Caki2 (cell line): ENCODE measurements at places on chromosomes 1 and 21.

DNA sequence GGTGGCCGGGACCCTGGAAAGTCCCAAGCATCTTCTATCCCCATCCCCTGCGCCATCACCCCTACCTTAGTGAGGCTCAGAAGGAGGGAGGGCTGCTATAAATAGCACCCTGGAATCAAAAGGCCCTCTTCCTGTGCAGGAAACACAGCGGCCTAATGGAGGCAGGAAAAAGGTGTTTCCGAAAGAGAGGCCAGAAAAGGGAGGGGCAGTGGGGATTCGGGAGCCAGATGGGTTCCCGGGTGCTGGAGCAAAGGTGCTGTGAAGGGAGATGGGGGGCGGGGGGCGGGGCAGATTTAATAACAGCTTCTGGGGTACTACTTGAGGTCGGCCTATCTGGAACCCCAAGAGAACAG, 16.6 kb downstream of the NAV1 start:
- DNase-seq: no peak

DNA sequence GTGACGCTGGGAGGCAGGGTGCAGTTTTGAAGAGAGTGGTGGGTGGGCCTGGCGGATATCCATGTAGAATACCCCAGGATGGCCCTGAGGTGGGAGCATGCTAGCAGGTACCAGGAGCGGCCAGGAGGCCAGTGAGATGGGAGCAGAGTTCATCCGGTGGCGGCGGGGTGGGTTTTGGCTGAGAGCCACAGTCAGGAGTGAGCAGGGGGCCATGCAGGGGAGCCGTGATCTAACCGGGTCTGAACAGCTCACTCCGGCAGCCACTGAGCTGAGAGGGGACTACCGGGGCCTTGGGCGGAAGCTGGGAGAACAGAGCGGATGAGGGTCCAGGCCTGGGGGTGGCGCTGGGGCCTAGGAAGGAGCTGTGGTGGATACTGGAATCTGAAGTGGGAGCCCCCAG, 47.6 kb upstream of the LRP8 start:
- no peak for DNase-seq

DNA sequence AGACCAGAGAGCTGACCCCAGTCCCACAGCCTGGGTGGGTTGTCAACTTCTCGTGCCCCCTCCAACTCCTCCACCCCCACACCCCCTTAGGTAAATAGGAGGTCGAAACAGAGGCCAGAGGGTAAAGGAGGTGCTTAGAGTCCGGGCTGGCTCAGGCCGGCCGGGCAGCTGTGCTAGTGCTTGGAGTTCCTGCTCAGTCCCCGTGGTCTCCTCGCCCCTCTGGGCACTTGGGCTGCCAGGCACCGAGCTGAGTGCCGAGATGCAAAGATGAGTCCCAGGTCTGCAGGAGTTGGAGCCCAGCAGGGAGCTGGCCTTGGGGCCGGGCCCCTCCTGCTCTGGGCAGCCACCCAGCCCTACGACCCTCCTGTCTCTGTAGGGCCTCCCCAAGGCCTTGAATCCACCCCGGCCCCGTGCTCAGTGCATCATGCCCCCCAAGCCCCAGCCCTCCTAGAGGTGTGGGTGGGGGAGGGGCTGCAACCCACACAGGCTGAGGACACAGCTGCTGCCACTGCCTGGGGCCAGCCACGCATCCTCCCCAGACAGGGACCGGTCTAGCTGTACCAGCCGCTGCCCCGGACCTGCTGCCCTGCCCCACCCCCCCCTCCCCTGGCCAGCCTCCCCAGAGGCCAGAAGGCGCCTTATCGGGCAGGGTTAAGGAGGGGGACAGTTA, 1.9 kb downstream of the SMIM1 start:
- DNase-seq: no peak

DNA sequence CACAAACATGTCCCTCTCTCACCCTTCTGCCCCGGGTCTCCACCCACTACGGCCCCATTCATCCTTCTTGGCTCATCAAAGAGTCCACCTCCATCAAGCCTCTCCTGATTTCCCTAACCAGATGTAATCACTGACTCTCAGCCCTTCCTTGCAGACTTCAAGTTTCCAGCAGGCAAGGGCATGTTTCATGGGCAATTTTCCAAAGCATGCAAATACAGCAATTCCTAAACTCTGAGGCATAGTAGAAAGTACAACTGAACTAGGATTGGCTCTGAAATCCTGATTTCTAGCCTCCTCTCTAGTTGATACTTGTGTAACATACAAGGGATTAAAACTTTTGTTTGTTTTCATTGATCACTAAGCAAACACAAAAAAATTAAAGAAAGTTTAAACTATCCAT, 109.1 kb upstream of the GADD45A start:
- no peak for DNase-seq

DNA sequence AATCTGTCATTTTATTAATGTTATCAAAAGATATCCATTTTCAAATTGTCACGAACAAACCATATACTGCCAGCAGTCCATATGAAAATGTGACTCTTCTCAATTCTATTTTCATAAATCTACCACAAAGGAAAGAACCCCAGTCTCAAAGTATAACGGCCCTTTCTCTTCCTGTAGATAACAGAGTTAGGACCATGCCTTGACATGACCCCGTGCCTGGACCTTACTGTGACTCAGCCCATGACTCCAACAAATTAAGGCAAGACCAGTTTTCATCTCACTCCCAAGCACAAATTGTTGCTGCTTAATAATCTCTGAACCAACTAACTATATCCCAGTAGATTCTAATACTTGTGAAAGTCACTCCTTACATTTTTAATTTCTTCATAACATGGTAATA, 124.4 kb upstream of the NFIA start:
- DNase-seq: no peak

DNA sequence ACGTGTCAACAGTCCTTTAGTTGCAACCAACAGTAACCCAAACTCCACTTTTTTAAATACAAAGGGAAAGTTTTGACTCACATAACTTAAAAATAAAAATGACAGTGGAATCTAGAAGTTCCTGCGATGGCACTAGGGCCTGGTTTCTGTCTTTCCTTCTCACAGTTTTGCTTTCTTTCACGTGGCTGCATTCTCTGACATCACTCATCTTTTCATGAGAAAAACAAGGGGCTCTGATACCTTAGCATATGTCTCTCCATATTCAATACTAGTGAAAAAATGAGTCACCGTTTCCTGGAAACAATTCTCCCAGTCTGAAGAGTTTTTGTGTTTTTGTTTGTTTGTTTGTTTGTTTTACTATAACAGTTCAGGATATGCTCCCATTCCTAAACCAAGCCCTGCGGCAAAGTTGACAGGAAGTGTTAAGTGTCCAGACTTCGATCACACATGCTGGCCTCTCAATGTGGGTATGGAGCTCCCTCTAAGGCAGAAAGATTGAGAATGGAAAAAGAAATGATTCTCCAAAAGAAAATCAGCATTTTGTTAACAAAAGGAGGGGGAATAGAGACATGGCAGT, 483.3 kb downstream of the TTLL7 start:
- no peak for DNase-seq

DNA sequence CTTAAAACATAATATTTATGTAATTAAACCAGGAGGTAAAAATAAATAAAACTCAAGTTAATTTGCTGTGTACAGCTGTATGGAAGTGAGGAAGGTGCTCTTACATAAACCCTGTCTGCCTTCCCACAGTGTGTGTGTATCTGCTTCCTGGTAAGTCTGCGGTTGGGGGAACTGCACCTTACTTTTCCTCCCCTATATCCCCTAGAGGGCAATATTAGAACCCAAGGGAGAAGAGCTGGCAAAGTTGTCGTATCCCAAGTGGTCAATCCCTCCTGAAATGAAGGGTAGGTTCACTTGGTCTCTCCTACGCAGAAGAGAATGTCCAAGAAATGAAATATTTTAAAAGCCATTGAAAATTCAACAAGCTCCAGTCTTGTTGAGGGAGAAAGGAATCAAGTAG, 17.8 kb upstream of the JAK1 start:
- DNase-seq: no peak

DNA sequence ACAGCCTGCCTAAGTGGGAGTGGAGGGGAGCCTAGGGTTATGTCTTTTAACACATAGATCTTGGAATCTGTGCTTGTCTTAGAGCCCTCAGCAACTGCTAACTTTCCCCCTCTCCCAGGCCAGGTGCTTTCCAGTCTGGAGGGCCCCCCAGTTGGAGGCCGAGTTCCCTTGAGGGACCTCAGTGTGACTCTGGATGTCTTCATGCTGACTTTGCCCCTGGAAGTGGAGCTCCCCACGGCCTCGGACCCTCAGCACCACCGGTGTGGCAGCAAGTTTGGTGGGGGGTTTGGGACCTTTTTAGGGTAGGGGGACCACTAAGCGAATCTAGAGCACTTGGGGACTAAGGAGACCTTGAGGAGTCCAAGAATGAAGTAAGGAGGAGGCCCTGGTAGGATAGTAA, 22.9 kb downstream of the HYI start:
- DNase-seq: no peak

DNA sequence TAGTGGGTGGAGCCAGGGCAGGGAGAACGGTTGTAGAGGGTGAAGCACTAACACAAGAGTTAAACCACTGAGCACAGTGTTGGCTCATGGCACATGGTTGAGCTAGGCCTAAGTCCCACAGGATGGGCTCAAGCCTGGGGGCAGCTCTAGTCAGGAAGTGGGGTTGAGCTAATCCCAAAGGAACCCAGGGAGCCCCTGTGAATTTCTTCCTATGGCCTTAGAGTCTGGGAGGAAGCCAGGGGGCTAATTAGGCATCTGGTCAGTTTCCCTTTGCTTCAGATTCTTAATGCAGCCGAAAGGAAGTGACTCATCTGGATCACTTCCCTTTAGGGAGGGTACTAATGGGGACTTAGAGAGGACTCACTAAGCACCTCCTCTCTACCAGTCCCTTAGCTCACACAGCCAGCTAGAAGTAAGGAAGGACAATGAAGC, 10.1 kb downstream of the CFAP45 start:
- DNase-seq: peak; percentile 27

DNA sequence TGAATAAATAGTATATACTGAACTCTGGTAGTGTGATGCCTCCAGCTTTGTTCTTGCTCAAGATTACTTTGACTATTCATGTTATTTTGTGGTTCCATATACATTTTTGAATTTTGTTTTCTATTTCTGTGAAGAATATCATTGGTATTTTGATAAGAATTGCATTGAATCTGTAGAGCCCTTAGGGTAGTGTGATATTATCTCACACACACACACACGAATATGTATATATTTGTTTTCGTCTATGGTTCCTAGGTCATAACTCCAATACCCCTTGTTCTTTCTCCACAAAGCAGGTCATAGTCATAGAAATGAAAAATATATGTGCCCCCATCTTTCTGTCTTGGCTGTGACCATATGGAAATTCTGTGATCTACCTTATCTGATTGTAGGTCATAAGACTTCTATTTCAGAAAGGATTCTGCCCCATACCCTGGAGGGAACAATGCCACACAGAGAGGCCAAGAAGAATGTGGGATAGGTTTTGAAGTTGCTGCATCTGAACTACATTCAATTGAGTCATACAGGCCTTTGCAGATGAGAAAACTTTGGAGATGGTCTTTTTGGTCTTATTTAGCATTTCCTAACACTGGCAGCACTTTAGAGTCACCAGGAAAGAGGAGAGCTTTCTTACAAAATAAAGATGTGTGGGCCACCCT, 32.0 kb upstream of the GBP5 start:
- DNase-seq: no peak

- DNase-seq: peak; percentile 10
Measured at GRCh38 chr1:83931658-83932253, 67.2 kb downstream of the TTLL7 start.

GRCh38 chr1:90175490-90176167, 180.7 kb downstream of the ZNF326 start:
- DNase-seq: no peak

DNA sequence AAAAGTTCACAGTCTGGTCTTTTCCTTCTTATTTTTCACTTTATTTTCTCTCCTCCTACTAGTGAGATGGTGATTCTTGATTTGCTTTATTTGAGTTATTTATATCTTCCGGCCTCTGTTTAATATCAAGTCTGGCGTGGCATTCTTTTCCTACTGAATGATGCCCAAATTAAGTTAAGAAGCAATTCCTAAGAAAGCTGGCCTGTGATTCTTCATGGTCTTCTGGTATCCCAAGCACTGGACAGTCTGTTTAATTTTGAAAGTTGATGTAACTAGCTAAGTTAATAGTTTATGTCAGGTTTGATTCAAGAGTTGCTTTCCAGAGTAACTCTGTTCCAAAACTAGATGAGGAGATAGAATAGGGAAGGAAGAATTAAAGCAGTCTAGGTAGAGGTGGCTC, 9.2 kb upstream of the ENAH start:
- DNase-seq: no peak

- DNase-seq: no peak
Measured at GRCh38 chr1:43000271-43000670, 41.6 kb upstream of the SLC2A1 start.

- no peak for DNase-seq
Measured at GRCh38 chr1:74548961-74549750, 36.7 kb upstream of the LRRC53 start.

DNA sequence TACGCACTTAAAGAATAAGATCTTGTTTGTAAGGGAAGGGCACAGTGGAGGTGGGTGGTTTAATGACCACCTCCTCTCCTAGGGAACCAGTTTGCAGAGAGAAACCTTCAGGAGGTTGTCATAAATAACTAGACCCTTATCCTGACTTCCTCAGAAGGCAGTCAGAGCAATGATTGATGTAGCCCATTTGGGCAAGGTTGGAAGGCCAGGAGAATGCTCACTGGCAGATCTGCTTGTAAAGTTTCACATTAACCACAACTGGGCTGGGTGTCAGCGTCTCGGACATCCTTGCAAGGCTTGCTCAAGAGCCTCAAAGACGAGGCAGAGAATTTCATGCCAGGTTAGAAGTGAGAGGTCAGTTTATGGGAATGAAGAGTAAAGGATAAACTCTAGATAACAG, 87.6 kb upstream of the TRABD2B start:
- DNase-seq: peak; percentile 70

DNA sequence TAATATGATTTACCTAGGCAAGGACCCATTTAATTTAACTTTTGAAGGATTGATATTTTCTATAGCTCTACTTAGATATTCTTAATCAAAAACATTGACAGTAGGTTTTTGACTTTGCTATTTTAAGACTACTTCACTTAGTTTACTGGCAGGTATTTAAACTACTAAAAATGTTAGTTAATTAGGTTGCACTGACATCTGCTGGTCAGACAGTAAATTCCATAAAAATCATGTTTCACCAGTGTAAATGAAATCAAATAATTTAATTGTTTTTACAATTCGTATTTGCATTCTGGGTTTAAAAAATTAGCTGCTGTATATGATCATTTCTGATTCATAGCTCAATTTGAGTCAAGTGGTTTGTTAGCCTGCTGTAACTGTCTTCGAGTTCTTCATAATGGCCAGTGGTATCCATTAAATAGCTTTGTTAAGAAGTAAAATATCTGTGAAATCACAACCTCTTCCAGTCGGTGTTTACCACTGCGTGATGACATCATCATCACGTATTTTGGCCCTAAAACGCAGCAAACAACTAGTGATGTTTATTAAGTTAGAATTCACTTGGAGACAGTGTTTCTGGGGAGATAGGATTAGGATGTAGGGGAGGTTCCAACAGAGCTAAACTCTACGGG, 26.2 kb downstream of the EXTL2 start:
- DNase-seq: peak; percentile 12
